Fibroblast of skin of left biceps (primary cell): ENCODE measurements at places on chromosomes 12 and 14.

GRCh38 chr14:72928872-72929271, 2.6 kb downstream of the DCAF4 start:
- DNase-seq, result no peak

DNA sequence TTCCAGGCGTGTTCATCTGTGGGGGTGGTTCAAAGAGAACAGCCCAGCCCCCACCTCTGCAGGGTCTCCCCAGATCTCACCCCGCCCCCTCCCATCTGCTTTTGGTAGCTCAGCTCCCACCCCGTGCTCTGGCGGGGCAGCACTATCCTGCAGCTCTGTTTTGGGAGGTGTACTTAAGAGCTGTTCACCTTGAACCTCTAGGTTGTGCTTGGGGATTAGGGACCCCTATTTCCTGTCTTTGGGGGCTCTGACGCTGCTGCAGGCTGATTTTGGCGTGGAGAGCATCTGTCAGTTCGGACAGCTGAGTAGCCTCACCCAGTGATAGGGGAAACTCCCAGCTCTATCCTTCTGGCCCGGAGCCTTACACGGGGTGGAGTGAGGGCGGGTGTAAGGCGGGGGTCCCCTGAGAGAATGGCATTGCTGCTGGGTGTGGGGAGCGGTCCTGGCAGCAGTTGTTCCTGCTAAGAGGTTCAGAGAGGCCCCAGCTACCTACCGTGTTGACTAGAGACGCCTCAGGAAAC, 765 bp downstream of the TMEM120B start:
- DNase-seq, result no peak

DNA sequence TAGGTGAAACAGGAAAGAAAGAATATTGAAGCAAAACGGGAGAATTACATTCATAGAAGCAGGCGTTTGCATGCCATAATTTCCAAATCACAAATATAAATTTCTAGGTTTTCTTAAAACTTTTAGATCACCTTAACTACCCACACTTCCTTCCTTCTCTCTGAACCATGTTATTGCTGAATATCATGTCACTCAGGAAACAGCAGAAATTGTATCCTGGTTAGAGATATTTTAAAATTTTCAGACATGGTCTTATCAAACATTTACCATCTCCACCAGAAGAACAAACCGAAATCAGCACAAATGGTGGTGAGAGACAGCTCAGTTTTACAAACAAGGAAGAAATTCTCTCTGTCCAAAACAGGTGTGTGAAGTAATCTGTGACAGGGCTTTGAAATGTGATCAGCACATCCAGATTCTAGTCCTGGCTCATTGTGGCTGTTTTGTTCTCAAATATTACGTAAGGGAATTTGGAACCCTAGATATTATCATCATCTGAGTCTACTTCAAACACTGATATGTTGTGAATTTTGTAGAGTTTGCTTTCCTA, 16.3 kb downstream of the TESPA1 start:
- DNase-seq, result no peak

- no peak for DNase-seq
These were observed 60.7 kb upstream of the BDKRB2 start for GRCh38 chr14:96143906-96144305.

- DNase-seq, result no peak
These were observed 909.4 kb upstream of the LRFN5 start for GRCh38 chr14:40697231-40697630.

DNA sequence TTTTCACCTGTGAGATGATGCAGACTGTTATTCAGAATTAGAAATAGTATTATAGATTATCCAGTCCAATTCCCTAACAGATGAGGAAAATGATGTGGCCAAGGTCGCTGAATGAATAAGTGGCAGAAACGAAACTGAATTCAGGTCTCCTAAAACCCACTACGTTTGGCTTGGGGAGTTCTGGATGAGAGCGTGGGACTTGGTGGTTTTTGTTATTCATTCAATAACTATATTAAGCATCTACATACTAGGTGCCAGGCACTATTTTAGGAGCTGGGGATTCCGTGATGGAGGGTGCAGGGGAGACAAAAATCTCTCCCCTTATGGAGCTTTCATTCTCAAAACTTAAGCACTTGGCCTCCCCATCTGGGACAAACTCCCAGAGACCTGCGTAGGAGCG, 813 bp upstream of the CCDC184 start:
- DNase-seq, result no peak

DNA sequence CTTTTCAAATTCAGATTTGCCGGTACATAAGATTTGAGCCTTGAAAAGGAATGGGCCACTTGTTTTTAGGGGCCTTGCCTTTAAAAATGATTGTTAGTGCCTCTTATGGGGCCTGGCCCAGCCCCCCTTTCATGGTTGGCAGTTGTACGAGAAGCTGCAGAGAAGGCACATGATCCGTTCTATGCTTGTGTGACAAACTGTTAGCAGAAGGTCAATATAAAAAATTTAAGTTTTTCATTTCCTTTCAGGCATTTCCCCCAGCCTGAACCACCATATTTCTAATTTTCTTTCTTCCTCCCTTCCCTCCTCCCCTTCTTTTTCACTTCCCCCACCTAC, 119.1 kb downstream of the PLXNC1 start:
- no peak for DNase-seq

DNA sequence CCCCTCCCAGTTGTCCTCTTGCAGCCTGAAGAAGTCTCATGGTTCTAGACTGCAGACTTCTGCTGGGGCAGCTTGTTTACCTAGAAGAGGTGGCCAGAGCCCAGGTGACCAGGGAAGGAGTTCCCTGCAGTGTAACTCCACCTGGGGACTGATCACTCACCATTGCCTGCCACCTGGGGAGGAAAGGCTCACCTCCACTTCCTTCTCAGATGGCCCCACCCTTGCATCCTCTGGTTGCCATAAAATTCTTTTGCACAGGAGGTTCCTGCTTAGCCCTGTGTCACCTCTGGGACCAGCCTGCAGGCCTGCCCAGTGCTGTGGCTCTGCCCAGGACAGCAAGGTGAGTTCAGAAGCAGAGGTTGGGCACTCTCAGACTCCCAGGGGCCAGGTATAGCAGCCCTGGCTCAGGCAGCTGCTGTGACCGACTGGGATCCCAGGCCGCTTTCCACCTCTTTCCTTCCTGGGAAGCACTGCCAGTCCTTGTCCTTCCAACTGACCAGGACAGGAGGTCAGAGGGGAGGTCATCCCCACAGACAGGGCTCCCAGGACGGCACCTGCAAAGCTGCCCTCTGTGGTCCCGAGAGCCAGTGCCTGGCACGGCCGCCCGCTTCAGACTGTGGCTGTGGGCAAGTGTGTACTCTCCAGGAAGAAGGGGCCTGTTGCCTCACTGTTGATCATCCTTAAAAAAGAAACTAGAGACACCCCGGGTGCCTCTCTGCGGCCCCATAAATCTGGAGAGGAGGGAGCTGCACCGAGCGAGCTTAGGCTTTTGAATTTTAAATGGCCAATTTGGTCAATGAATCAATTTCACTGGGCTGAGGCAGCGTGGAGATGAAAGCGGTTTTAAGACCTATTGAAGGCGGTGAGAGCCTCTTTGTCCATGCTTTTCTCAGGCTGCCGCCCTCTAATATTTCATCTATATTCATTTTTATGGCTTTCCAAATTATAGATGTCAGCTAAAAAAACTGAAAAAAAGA, 79.5 kb upstream of the C14orf180 start:
- no peak for DNase-seq

GRCh38 chr12:96876966-96877365, 30.1 kb upstream of the NEDD1 start:
- DNase-seq, result no peak
